ENCODE measurements at places on chromosomes 3 and 15.

- peak; percentile 39 for DNase-seq
Observed at GRCh38 chr3:161700998-161701397, 204.4 kb downstream of the OTOL1 start.

DNA sequence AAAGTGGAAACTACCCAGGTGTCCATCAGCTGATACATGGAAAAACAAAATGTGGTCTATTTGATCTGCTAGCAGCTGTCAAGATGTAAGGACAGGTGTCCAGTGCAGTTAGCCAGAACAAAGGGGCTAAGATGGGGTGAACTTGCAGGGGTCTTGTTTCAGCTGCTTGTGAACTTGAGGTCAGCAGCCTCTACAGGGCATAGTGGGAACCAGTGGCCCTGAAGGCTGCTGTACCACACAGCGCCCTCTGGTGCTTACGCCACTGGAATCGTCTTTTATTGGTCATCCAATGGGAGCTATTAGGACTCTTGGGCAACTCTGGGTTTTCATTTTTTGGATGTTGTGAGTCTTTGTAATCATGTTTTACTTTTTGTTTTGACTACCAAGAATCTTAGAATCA is 62.2 kb upstream of the CTSH start:
- DNase-seq = no peak

DNA sequence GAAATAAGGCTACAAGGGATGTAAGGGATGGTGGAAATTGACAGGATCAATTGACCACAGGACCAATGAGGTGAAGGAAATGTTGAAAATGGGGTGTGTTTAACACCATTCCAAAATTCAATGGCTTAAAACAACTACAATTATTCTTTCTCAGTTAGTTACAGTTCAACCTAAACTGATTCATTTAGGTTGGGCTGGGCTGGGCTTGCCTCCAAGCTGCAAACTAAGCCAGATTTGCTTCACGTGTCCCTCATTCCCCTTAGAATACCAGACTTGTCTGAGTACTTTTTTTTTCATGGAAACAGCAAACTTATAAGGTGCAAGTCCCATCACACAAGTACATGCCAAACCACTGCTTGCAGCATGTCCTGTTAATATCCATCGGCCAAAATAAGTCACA is 280.1 kb downstream of the NEK10 start:
- DNase-seq = no peak

DNA sequence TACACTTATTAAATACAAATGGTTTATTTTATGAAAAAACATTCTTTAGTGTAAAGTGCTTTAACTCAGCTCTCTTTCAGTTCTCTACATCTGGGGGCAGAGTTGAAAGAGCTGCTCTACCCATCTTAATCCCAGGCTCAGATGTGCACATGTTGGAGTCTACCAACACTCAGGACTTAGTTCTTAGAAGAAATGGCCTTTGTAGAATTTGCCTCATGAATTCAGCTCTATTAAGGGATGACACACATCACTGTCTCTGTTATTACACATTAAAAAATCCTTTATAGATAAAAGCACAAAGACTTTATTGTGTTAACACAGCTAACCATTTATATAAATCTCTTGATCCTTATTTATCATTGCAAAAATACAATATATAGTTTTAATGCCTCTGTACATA is 31.7 kb upstream of the GSK3B start:
- DNase-seq = no peak

GRCh38 chr15:38685686-38686339 is 121.2 kb upstream of the RASGRP1 start:
- no peak for DNase-seq

- DNase-seq = no peak
Observed at GRCh38 chr3:111366515-111366914, 175.5 kb upstream of the CD96 start.

DNA sequence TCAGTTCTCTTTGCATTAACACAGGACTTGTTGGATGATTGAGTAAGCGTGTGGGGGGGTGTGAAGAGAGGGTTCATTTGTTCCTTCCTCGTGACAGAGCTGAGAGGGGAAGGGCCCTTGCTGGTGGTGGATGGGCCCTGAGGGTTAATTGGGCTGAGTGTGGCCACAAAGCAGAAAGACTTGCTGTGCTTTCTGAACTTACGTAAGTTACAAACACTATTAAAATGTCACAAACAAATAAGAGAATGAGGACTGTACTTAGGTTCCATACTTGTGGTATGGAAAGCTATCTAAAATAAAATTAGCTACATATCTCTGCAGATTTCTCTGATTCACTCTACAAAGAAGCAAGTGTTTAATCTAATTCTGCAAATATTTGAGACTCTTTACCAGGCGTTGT is 231.3 kb downstream of the LPP start:
- DNase-seq = no peak

DNA sequence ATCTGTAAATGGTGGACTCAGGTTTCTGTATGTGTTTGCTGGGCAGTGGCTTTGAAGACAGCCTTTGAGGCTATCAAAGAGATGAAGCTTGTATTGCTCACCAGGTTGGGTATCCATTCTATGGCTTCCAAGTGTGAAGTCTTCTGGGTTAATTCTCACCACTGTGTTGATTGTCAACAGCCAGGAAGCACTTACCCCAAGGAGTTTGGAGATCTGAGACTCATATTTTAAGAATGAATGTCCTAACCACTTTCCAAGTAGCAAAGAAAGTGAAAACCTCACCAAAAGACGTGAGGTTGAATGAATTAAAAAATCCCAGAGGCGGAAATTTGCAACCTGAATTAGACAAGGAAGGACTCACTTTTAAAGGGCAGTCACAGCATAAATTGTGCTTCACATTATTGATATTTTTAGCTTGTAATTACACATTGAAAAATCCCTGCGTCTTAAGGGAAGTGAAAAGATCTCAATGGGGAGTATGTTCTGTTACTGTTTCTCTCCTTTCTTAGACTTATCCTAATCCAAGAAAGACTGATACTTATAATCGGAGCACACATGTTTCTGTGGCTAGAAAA is 304.0 kb upstream of the TPRG1 start:
- no peak for DNase-seq

GRCh38 chr15:51912528-51912927 is 59.0 kb downstream of the LEO1 start:
- DNase-seq = no peak

GRCh38 chr3:155393316-155393715 is 99.8 kb upstream of the STRIT1 start:
- no peak for DNase-seq

DNA sequence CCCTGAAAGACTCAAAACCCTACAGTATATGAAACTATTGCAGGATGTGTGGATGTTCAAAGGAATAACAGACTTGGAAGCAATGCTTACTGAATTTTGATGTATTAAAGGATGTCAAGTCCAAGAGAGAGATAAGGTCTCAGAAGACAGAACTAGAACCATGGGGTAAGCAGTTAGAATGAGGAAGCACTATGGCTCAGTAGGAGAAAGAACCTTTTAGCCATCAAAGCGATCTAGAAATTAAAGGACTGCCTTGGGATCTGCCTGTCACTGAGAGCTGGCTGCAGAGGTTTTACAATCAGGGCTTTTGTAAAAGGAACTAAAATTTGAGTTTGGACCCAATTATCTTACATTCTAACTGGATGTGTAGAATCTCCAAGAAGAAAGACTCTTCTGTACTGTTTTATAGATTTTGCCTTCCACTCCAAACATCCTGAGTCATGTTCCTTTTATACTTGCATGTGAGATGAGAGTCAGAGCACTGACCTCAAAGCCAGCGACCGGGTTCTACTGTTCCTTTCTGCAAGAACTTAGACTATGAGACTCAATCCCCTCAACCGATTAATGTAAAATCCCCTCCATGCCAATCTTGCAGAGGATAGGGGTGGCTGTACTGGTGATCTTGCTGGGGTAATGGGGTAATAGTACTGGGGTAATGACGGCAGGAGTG is 412.3 kb upstream of the TPRG1 start:
- DNase-seq = no peak

- DNase-seq = no peak
Observed at GRCh38 chr15:98840053-98840452, 167.5 kb downstream of the PGPEP1L start.

GRCh38 chr15:56817321-56818080 is 84.2 kb upstream of the ZNF280D start:
- DNase-seq = no peak

GRCh38 chr15:78842519-78842918 is 30.2 kb upstream of the MORF4L1 start:
- no peak for DNase-seq
